Suppressor macrophage (primary cell): ENCODE measurements at places on chromosomes 1 and 21.

DNA sequence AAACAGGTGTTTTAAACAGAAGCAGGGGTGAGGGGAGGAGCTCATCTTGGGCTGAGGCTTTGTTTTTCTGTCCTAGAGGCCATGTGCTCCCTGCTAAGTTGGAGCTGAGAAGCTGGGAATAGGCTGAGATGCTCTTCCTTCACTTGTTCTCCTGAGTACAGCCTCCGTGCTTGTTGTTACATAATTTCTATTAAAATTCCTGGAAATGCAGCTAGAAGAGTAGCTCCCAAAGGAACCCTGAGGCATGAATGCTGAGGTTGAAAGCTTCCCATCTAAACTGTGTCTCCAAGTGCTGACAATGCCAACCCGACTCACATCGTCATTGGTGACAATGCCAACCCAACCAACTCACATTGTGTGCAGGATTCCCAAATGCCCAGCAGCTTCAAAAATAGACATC, 12.6 kb upstream of the ITPKB start:
- DNase-seq: no peak

DNA sequence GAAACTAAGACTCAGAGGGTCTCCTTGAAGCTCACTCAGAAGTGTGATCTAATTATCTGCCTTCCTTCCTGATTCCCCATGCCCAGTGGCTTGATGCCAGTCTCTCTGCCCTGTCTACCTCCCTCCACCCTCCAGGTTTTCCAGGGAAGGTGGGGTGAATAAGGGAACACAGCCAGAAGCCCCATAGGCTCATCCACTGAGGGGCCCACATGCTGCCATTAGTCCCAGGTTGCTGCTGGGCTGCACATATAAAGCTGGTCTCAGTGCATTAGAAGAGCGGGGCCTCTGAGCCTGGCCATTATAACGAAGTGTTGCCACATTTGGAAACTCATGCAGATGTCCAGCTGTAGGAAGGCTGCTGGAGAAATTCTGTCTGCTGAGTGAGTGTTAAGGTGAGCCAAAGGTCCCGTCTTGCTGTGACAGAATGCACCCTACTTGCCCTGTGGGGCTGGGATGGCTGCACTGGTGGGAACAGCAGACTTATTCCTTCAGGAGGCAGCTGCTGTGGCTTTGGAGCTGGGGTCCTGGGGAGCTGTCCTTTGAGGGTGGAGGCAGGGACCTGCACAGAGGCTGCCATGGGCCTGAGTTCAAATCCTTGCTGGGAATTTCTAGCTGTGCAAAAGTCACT, 2.9 kb downstream of the ADORA1 start:
- DNase-seq: no peak

GRCh38 chr1:29756498-29756897, 520.2 kb downstream of the PTPRU start:
- no peak for DNase-seq

DNA sequence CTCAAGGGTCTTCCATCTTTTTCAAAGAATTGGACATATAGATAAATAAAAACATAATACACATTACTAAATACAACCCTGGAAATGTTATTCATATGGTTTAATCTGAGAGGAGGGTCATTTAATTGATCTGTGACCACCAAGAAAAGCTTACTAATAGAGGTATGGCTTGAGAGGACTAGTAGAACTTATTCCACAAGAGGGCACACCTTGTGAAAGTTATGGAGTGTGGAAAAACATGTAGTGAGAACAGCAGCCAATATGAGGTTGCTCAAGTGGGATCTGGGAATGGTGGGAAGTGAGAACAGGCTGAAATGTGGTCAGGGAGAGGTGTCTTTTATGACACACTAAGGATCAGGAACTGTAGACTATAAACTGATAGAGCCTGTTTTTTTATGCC, 973.5 kb upstream of the B3GALT2 start:
- DNase-seq: no peak

GRCh38 chr1:55898181-55898580, 681.2 kb downstream of the PLPP3 start:
- DNase-seq: peak; percentile 68

DNA sequence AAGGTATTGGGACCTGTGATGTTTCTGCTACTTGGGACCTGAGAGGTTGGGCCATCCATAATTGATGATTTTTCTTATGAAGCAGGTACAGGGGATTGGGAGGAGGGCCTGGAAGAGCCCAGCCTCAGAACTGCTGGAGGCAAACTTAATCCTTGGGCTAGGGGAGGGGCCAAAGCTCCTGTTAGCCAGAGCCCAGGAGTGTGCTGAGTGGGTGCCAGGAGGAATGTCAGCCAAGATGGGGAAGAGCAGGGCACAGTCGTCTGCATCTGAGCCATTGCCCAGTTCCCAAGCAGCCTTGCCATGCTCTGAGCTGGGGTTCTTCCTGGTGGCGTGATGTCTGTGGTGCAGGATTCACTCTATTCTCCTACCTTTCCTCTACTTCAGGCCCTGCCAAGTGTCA, 5.8 kb downstream of the MAPKAPK2 start:
- no peak for DNase-seq

GRCh38 chr21:36630485-36631206, 68.3 kb upstream of the SIM2 start:
- DNase-seq: peak; percentile 72

GRCh38 chr1:19202396-19202795, 7.7 kb downstream of the UBR4 start:
- DNase-seq: no peak

DNA sequence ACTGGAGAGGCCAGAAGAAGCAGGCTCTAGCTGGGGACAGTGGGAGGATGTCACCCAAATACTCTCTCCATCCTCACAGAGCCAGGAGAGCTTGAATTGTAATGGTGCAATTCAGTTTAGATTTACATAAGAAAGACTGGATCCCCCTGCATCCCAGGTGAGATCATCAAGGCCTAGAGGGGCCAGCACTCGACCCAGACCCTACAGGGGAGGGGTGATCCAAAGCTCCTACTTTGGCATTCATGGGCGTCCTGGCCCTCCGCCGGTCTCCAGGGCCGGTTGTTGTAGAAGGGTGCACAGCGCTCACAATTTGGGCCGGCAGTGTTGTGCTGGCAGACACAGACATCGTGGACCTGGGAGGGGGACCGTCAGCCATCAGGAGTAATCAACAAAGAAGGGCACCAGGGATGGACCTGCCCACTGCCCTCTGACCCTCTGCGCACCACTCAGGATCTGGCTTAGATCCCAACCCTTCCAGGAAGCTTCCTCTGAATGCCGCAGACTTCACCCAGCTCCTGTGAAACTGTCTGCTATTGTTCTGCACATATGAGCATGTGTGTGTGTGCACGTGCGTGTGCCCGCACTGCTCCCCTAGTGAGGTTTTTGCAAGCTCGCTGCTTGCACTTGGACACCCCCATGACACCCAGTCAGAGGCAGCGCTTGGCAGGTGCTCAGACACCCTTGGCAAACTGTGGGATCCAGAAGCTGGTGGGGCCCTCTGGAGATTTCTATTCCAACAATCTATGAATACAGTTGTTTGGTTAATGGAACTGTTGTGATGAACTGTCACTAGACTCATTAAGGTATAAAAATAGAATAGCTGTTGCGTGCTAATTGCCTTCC, 21.6 kb downstream of the LAMB3 start:
- no peak for DNase-seq

DNA sequence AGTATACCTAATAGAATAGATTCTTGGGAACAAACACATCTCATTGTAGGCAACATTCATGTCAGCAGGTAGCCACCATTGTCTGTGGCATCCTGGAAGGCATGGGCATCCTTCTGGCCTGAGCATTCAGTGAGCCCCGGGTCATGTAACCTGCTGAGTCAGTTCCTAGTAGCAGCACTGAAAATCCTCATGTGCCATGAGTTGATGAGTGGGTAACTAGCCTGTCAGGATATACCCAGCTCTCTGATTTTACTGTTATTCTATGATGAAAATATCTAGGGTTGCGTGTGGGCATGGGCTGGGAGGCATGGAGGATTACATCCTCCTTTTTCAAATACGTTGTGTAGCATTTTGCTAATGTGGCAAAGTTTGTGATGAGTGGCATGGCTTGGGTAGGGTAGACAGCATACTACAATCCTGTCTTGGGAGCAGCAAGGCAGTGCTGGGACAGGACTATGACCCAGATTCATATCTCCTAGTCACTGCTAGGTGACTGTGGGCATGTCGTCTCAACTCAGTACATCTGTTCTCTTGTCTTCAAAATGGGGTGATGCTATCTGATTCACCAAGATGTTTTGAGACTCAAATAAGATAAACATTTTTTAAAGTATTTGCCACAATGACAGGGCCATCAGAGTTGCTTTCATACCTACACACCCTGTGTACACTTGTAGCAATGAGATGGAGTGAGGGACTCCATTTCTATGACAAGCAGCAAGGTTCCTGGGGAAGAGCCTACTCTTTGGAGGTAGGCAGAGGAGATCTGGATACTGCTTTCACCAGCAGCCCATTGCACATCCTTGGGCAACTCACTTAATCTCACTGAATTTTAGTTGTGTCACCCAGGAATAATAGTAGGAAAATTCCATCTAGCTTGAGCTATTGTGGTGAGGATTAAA, 62.5 kb downstream of the CD58 start:
- peak; percentile 39 for DNase-seq

DNA sequence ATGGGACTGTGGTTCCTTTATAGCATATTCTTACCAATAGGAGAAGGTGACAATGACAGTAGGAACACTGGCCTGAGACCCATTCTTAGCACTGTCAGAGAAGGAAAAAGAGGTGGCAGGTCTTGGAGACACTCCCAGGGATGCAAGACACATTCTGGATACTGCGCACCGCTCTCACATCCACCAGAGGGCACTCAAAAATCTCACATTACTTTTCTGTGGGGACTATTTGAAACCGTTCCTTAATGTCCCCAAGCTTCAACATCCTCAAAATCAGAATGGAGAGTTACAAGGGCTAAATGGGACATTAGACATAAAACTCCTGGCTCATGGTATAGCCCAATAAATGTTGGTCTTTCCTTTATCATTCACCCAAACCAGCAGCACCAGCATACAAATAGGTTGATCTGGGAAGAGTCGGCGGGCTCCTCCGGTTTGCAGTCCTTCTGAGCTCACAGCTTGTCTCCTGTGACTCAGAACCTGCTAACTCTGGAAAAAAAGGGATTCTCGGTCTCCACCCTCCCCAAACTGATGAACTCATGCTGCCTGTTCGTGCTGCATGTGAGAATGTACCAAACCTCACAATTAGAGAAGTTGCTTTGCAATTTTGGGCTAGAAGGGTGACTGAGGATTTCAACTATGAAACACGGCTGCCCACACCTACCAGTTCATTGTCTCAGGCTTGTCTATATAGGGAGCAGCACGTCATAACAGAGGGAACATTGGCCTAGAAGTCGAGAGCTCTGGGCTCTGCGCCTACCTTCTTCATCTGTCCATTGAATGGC, 40.2 kb downstream of the IL12RB2 start:
- DNase-seq: peak; percentile 73

DNA sequence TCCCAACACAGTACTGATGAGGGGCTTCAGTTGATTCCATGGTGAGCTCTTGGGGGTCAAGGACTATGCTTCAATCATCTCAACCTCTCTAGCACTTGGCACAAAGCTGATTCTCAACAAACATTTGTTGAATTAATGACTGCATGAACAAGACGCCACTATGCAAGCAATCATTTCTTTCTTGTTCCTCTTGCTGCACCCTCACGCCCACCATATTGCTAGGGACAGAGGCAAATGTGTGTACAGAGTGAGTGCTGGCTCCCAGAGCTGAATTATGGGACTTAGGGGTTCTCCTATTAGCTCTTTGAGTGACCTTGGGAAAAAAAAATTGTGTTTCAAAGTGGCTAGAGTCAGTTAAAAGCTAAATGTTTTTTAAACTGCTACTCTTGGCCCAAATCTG, 2.5 kb downstream of the ADAR start:
- peak; percentile 68 for DNase-seq

- no peak for DNase-seq
These were observed 35.6 kb downstream of the SMYD2 start for GRCh38 chr1:214316593-214316992.

- DNase-seq: no peak
These were observed 13.5 kb downstream of the HIVEP3 start for GRCh38 chr1:41905093-41905675.

GRCh38 chr1:186983327-186983726, 154.6 kb downstream of the PLA2G4A start:
- peak; percentile 70 for DNase-seq

- DNase-seq: no peak
These were observed 61.6 kb downstream of the EDEM3 start for GRCh38 chr1:184693011-184693410.

DNA sequence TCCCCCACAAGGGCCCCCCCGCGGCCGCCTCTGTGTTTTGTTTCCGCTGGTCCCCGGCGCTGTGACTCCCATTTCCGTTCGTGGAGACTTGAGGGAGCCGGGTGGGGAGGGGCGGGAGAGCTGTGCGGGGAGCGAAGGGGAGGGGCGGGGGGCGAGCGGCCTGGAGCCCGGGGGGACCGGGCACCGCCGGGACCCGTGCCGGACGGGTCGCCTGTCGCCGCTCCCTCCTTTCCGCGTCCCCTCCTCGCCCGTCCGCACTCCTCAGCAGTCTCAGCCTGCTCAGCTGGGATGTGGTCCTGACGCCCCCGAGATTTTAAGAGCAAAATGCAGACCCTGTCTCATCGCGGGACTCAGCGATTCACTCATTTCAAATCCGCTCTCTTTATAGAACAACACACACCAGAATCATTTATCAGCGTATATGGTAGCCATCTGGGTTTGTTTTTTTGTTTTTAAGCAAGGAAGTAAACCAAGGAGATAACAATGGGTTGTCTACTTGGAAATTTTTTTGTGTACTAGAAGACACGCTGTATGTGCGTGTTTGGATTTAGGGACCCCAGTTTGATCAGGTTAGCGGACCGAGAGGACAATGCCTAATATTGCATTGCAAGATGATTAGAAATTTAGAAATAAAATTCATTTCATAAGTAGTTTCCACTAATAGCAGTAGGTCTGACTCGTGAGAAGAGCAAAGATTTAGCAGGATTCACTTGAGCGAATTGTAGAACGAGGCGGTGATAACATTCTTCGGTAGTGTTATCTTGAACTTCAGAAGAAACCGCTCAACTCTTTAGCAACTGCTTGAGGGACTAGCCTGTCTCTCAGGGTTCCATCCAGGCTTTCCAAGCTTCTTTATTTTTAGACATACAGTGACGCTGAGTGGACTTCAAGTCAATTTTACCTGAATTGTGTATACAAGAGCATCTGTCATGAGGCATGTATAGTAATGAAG, 1.1 kb downstream of the GABPA start:
- DNase-seq: peak; percentile 86

DNA sequence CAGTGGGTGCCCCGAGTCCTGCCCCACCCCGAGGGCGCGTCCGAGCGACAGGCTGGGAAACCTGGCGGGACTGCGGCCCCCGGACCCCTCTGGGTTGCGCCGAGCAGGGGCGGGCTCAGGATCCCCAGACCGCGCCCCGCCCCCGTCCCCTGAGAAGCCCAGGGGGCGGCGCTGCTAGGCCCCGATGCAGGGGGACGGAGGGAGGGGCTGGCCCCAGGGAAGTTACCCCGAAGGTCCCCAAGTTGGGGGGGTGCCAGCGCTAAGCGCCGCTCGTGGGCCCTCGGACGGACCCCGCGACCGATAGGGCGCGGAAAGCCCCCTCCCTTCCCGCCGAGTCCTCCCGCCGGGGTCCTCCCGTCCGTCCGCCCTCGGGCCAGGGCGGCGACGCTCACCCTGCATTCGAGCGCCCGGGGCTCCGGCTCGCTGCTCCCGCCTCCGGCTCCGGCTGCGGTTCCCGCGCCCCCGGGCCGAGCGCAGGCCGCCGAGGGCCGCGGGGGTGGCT, 414 bp downstream of the GPR153 start:
- no peak for DNase-seq

GRCh38 chr1:35631396-35631795, 9.9 kb downstream of the PSMB2 start:
- DNase-seq: no peak

- DNase-seq: no peak
These were observed 26.2 kb downstream of the MPZL1 start for GRCh38 chr1:167747988-167748387.
